Stimulated activated CD8-positive, alpha-beta memory T cell treated with anti-CD3 and anti-CD28 coated beads, Interleukin-4, amount 100 ng/mL, for 4 hours (primary cell): ENCODE measurements at places on chromosomes 6 and 20.

GRCh38 chr20:49278818-49279676 lies 1.2 kb upstream of the ZNFX1 start:
- DNase-seq, result peak; percentile 6

- no peak for DNase-seq
These were observed 161.3 kb downstream of the SOX4 start for GRCh38 chr6:21754891-21755290.

DNA sequence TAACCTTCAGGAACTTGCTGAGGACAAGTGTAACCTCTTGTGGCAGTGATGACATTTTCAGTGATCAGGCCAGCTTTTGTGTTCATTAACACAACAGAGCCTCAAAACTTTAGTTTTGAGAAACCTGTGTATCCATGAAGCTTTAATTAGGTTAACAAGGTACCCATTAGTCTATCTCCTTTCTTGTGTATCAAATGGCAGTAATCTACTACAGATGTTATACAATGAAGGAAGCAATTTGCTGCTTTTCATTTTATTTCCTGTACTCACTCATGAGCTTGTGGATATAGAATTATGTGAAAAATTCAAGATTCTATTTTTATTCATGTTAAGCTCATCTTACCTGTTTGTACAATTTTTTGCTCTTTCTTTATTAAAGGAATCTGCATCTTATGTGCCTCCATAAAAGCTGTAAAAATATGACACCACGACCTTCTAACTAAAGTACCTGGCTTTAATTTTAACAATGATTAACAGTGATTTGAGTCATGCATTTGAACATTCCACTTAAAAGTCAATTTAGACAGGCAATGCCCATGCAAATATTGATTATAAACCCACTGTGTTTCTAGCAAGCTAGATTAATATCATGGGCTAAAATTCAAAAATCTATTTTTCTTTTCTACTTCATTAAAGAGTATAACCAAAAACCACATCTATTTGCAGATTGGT lies 897.3 kb downstream of the KIF16B start:
- DNase-seq, result no peak

- DNase-seq, result no peak
These were observed 2.6 kb downstream of the PPP1R14C start for GRCh38 chr6:150145427-150145826.

DNA sequence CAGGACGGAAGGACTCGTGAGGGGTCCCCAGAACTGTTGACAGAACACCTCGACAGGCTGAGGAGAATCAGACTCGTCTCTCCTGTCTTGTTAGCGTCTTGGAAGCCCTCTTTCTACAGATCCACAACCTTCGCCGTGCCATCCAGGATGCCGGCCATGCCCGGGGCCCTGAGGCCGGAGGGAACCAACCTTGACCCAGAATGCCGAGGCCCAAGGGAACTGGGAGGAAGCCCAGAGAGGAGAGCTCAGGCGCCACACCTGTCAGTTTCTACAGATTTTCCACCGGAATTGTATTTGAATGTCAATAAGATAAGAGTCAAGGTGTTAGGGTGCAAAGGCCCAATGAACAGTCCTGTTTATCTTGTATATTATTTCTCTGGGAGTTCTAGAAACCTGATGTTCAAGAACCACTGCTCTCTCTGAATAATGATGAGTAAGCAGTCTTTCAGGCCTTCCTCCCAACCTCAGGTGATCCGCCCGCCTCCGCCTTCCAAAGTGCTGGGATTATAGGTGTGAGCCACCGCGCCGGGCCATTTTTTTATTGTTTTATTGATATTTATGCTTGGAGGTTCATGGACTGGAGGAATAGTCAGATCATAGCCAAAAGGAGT lies 799 bp upstream of the ME1 start:
- no peak for DNase-seq

DNA sequence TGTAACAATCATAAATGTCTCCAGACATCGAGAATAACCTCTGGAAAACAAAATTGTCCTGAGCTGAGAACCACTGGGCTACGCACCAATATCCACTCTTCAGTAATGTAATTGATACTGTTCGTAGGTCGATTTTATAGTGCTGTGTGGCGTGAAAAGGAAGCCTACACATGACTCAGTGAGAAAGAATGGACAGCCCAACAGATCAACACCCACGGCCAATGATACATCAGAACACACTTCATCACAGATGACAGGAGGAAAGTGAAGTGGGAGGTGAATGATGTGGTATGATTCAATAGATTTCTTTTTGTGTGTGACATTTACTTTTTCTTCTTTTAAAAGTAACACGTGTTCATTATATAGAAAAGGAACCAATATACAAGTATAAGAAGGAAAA lies 93.5 kb downstream of the RPS12 start:
- DNase-seq, result no peak

GRCh38 chr6:38796850-38797249 lies 81.7 kb downstream of the DNAH8 start:
- DNase-seq, result no peak

DNA sequence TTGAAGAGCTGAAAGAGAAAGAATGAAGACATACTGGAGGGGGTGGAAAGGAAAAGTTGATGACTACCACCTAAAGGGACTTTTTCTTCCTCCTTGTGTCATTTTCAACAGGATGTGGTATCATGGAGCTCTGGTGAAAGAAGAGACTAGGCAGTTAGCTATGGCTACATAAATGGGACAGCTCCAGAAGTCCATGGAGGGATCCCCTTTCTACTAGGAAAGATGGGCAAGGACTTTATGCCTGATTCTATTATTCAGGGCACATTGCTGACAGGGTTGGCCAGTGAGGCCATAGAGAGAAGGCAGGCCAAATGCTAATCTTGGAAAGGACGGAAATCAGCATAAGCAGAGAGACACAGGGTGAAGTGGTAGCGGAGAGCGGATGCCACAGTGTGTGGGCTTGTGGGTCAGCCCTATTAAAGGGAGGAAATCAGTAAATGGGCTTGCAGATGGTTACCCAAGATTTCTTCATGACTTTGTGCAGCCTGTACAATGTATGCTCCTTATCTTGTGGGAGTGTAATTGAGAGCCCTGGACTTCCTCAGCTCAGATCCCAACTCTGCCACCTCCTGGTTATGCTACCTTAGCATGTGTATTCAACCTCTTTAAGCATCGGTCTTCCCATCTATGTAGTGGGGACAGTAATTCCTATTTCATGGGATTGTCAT lies 77.4 kb upstream of the TMEM170B start:
- no peak for DNase-seq

DNA sequence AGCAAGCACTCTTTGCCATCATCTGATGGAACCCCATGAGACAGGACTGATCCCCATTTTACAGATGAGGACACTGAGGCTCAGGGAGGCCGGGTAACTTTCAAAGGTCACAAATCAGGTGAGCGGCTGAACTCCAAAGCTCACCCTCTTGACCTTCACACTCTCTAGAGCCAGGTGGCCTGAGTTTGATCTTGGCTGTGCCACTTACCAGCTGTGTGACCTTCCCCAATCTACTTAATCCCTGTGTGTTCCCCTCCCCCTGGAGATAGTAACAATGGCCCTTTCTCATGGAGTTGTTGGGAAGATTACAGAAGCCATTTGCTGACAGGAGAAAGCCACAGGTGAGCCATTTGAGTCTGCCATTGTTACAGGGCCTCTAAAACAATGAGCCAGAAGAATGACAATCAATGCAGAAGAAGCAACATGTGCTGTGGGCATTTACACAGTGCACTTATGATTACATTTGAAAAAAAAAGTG lies 34.5 kb downstream of the BMP7 start:
- no peak for DNase-seq

- no peak for DNase-seq
These were observed 98.2 kb downstream of the BCAS1 start for GRCh38 chr20:53972179-53972578.

DNA sequence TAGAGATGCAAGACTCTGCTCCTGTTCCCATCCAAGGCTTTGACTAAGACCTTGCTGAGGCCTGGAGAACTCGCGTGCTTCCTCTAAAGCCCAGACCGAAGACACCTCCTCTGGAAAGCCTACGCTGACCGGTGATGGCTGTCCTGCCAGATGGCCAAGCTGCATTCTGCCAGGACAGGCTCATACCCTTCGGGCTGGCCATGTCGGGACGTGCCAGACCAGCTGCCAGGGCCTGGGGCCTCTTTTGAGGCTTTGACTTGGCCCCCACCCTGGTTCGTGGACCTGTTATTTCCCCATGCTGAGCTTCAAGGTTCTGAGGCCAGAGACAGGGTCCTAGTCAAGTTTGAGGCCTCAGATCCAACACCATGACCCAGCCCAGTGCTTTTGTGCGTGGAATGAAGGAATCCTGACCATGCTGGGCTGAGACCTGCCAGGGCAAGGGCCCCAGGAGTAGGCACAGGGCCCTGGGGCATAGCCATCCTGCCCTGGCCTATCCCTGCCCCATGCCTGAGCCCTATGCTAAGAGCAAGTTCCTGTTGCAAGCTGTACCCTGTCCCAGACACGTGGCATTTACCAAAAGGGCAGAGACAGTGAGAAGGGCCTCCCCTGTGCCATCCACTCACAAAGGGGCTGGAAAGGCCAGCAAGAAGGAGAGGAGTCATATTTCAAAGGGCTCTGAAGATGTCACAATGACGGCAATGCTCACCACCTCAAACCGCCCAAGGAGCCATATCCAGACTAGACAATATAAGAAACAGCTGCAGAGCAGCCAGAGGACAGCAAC lies 42.8 kb downstream of the MRPL14 start:
- DNase-seq, result no peak

DNA sequence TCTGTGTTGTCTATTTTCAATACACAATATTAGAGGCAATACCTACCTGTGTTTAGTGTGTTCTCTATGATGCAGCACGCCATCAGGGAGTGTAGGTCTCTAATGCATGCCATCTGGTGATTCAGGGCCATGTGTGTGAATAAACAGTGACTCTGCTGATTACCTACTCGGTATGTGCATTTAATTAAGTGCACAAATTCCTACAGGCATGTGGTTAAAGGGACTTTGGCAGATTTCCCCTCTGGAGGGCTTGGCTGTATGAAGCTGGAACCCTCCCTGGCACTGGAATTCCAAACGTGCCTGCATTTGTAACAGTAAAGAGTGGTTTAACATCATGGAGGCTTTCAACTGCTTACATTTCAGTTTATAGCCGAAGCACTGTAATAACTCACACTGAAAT lies 401.5 kb upstream of the SASH1 start:
- no peak for DNase-seq

- no peak for DNase-seq
These were observed 19.3 kb downstream of the JARID2 start for GRCh38 chr6:15264902-15265761.

- no peak for DNase-seq
These were observed 403.6 kb downstream of the PLCB1 start for GRCh38 chr20:8535403-8536261.

GRCh38 chr6:121711472-121711871 lies 276.0 kb downstream of the GJA1 start:
- DNase-seq, result no peak

DNA sequence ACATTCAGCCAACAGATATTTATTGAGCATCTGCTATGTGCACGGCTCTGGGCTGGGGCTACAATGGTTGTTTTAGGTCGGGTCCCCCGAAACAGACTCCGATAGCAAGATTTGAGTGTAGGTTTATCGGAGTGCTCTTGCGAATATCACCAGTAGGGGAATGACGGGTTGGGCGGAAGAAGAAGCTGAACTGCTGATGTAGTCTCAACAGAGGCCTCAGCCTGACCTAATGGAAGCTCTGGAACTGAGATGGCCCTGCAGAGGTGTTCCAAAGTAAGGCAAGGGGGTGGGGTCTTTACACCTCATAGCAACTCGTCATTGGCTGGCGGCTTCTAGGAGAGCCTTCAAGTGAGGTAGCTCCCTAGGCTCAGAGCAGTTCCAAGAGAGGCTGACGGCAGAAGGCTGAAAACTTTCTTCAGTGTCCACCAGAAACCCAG lies 1.1 kb downstream of the L3MBTL1 start:
- no peak for DNase-seq

DNA sequence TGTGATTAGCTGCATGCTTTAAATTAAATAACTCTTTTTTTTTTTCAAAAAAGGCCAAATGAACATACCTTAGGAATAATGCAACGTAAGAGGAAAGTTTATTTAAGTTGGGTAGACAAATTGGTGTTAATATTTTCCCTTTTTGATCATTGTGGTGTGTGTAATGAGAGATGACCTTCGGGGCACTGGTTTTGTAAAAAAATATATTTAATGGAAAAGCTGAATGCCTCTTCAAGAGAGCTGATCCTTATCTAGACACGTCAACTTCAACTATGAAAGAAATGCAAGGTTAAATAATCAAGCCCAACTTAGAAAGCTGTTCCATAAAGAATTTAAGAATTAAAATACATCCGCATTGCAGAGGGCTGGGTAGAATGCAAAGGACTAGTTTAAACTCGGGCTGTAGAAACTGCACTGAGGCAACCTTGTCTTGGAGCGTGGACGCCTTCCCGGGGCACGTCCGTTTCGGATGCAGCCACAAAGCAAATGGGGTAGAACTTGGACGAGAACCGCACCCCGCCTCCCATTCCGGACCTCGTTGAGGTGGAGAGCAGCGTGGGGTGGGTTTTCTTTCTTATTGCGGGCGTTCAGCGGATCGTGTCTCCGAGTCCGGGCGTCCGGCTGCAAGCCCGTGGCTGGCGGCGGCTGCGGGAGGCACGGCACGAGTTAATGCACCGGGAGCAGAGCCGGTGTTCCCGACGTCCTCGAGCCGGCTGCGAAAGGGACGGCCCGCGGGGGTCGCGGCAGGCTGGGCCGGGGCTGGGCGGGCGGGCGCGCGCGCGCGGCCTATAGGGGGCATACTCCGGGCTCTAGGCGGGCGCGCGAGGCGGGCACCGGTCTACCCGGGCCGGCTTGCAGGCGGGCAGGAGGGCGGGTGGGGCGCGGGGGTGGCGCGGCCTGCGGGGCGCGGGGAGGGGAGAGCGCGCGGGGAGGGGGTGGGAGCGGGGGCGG lies 1.9 kb downstream of the JARID2 start:
- peak; percentile 52 for DNase-seq

- DNase-seq, result no peak
These were observed 178.5 kb downstream of the SASH1 start for GRCh38 chr6:148521158-148521557.

DNA sequence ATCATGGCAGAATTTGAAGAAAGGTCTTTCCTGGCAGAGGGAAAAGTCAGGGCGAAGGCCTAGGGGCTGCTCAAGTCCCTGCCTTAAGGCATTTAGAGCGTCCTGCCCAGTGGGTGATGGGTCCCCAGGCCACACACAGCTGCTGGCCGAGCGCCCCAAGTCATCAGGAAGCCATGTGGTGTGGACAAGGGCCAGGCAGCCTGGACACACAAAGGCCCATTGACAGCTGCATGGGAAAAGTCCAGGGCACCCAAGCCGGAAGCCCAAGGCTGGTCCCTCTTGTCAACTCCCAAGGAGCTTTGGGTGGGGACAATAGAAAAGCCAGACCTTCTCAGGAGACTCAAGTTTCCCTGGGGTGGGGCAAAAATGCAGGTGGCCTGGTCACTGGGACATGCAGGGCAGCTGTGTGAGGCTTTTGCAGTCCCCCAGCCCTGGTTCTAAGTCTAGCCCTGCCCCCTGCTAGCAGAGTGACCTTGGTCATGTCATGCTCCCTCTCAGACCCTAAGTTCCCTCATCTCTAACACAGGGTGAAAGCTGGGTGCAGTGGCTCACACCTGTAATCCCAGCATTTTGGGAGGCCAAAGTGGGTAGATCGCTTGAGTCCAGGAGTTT lies 44.3 kb upstream of the PTGIS start:
- DNase-seq, result no peak
